ENCODE measurements at places on chromosomes 1 and 21. TPM values are rescaled to one million over a fixed set of nuclear protein-coding genes. Genes with fewer than 3 reads are reported as not detected.

The DMRTA2 gene
- not detected for total RNA-seq

GRCh38 chr1:228280106-228280901 is 72.5 kb downstream of the OBSCN start:
- DNase-seq: peak; percentile 19

GRCh38 chr21:28418726-28419514 is 573.8 kb downstream of the LTN1 start:
- no peak for DNase-seq

GRCh38 chr1:118340928-118341910 is 156.2 kb upstream of the SPAG17 start:
- DNase-seq: no peak

The CRABP2 gene
- total RNA-seq: not detected

The HSD11B1 gene
- total RNA-seq: 21.4 TPM

The RSPO1 gene
- 2.7 TPM for total RNA-seq

GRCh38 chr21:25406887-25407579 is 200.2 kb downstream of the MRPL39 start:
- no peak for DNase-seq

The GNAT2 gene
- not detected for total RNA-seq

The CYP4Z1 gene
- total RNA-seq: 2.6 TPM

GRCh38 chr21:44421901-44422840 is 33.1 kb upstream of the LRRC3 start:
- peak; percentile 8 for DNase-seq

DNA sequence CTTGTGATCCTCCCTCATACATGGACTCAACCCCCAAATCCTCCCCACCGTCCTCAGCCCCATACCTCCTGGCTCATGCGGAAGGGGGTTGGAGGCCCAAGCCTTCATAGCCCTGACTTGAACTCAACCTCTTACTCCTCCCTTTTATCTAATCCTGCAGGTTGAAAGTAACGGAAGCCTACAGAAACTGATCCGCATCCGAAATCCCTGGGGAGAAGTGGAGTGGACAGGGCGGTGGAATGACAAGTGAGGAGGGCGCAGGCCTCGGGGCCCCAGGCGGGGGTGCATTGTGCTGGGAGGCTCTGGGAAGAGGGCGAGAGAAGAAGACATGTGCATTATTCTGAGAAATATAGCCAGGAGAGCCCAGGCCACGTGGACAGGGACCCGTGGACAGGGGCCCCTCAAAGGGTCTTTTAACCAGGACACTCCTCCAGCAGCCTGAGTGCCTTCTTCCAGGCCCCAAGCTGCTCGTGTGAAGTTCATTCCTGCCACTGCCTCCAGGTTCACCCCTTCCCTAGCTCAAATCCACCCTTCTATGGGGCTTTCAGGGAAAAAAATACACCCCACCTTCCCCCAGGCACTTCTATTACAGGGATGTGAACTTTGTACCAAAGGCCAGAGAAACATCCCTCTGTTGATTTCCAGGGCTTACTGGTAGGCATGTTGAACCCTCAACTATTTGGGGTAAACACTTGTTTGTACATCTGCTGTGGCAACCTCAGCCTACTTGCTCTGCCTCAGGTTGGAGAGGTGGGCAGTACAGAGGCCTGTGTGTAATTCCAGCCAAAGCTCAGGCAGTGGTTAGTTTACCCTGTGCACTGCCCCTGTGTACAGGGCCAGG is 38.6 kb downstream of the CAPN2 start:
- no peak for DNase-seq

The INKA2 gene
- 5.6 TPM for total RNA-seq

The TAS1R1 gene
- not detected for total RNA-seq

DNA sequence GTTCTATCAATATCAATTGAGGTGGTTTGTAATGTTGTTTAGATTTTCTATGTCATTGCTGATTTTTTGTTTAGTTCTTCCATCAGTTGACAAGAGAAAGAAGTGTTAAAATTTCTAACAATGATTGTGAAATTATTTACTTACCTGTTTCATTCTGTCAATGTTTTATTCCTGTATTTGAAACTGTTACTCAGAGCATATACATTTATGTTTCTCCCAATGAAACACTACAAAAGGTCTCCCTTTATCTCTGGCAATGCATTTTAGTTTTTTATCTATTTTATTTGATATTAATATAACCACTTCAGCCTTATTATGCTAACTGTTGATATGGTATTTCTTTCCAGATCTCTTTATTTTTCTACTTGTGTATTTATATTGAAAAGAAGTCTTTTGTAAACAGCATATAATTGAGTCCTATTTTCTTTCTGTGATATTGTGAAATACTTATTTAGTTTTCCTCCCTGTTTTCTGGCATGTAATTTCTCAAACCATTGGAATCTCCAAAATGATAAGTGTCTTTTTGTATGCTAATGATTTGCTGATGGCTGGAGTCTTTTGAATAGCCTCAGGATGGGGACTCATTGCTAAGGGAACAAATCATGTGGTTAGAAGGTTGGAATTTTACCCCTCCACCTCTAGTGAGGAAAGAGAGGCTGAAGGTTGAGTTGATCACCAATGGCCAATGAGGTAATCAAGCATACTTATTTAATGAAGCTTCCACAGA is 122.0 kb downstream of the ADSS2 start:
- DNase-seq: no peak

DNA sequence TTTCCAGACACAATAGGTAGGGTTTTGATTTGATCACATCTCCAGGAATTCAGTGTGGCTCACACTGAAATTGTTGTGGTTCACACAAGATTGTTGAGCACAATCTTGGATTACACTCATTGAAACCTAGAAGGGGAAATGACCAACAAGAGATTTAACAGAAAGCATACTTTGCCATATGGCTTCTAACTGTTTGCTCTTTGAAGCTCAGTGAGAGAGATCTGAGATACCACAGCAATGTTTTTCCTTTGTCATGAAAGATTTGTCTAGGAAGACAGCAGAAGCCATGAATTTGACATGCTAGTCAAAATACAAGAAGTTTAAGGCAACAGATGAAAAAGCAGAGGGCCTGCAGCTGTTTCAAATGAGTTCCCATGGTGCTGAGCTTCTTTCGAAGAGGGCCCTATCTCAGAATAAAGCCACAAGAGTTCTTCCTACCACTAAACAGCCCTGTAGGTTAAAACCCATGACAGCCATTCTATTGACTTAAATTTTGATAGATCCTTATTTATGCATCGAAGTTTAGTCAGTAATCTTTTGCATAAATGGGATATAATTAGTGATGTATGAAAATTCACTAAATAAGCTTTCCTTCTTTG is 650.4 kb downstream of the LTN1 start:
- DNase-seq: no peak

The SYNC gene
- total RNA-seq: 33.5 TPM

DNA sequence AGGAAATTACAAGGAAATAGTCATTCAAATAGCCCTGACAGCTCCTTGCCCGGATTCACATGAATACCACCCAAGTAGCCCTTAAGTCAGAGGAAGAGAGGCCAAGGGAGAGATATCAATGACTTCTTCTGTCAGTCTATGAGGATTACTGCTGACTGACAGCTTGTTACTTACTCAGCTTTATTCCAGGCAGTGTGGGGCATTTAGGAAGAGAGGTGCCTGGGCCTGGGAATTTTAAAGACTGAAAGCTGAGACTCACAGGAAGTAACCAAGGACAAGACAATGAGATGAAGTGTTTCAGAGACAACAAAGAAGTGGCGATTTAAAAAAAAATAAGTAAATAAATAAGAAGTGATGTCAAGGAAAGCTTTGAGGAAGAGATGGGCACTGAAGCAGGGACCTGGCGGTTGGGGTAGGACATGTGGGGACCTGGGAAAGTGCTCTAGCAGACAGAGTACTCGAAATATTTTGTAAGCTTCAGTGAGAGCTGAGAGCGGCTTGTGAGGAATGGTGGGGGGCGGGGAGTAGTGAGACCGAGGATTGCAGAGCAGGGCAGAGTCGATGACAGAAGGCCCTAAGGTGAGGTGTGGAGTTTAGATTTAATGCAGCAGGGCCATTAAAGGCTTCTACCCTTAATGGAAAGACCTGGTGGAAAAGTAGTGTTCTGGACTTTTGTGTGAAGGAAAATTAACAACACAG is 58.9 kb downstream of the ST3GAL3 start:
- no peak for DNase-seq

The C1orf94 gene
- not detected for total RNA-seq

DNA sequence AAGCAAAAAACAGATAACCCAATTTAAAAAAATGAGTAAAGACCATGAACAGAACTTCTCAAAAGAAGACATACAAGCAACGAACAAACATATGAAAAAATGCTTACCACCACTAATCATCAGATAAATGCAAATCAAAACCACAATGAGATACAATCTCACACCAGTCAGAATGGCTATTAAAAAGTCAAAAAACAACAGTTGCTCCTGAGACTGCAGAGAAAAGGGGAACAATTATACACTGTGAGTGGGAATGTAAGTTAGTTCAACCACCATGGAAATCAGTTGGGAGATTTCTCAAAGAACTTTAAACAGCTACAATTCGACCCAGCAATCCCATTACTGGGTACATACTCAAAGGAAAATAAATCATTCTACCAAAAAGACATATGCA is 131.6 kb downstream of the PTGER3 start:
- DNase-seq: no peak

- DNase-seq: no peak
These were observed 104.8 kb downstream of the TOMM20 start for GRCh38 chr1:235023711-235024439.

The SPRR2A gene
- not detected for total RNA-seq

- DNase-seq: no peak
These were observed 30.6 kb downstream of the SYT6 start for GRCh38 chr1:114122941-114123618.

- DNase-seq: peak; percentile 47
These were observed 7.3 kb downstream of the PODN start for GRCh38 chr1:53069265-53069662.

- peak; percentile 86 for DNase-seq
These were observed at the start of gene RYR2 for GRCh38 chr1:237041795-237042525. TSS of gene RYR2 (plus strand) at chr1:237042184. CDS start at chr1:237042522, 338 bp downstream.

Measured in upper lobe of left lung (tissue), 6 donors.